Neuronal stem cell (in vitro differentiated cells): ENCODE measurements at places on chromosomes 2 and 18.

GRCh38 chr2:234536178-234536965, 39.5 kb upstream of the ARL4C start:
- no peak for DNase-seq

DNA sequence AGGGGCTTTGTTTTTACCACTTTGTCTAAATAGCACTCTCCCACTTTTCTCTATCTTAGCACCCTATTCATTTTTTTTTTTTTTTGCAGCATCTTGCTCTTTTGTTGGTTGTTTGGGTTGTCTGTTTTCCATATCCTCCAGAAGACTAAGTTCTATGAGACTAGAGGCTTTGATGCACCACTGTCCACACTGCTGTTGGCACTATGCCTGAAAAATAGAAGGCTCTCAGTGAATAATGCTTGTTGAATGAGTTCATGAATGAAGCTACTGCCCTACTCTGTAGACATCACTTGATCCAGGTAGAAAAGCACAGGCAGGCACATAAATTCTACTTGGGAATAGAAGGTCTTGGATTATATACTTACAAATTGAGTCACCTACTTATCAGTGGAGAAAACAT, 7.3 kb downstream of the IL1A start:
- no peak for DNase-seq

DNA sequence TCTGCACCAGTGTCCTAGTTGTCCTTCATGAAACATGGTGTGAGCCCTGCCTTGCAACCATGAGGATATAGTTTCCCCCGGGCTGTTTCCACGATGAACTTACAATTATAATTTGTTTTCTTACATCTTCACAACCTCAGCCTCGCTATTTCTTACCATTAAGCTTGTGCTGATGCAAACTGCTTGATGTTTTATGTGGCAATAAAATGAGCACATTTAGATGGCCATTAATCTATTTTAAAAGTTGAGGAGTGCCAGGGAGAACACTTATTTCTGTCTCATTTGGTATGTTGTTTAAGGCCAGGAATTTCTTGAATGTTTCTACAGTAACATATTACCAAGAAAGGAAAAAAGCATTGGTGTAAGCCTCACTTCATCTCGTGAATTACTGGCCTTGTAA, 214.5 kb upstream of the SLC8A1 start:
- no peak for DNase-seq

DNA sequence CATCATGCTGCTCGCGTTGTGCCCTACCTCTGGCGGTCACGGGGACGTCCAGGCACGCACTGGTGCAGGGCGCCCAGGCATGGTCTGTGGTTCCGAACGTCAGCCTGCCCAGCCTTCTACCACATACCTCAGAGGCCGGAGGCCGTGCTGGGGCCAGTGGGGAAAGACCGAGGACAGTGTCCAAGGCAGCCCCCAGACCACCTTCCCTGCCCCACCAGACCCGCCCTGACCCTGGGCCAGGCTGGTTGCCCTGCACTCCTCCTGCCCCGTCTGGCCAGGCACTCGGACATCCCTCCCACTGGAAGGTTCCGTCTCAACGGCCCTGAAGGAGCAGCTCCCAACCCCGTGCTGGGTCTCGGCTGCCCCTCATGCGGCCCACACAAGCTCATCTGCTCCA, 32.8 kb downstream of the SLC66A2 start:
- DNase-seq, result no peak

DNA sequence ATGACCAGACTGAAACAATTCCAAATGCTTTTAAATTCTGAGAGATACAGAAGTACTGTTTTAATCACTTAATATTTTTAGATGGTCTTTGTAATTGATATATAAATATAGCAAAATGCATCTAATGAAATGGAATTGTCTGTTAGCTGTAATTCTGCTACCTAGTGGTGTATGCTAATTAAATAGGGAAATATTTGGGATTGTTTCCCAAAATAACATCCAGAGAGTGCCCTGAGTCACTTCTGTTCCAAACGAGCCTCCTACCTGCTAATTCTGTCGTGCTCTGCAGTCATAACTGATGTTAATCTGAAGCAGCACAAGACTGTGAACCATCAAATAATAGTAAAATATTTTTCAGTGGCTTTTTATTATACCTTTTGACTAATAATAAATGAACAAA, 71.4 kb upstream of the NOSTRIN start:
- no peak for DNase-seq

DNA sequence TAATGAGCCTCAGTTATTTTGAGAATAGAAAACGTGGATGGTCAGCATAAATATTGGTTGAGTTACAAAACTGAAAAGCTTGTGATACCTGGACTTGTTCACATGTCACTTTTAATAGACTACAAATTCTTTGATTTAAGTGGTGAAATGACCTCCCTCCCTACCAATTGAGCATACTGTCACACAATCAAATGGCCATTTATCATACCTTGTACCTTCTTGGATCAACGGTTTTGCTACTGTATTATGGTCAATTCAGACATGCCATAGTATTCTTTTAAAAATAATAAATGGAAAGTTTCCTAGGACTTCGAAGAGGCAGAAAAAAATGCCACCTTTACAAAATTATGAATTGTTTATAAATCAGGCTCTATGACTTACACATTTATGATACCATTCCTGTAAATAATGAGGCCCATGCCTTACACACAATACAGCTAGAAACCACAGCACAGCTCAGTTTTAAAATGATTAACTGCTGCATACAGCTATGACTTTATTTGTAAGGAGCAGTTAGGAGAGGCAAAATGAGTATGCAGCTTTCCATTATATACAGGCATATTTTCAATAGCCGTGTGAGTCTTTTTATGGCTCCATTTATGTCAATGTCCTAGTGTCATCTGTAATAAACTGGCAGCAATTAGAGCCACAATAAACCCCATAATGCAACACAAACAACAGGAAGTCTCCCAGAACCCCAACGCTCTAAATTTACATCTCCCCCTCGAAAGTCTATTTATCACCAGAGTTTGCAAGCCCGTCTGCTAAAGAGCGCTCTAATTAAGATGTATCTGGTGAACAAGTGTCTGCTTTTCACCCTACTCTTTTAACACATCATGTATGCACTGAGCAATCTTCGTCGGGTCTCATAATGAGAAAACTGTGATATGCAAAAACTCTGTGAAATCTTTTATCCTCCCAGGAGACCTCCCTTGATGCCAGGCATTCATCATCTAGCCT, 176.1 kb downstream of the ZNF521 start:
- DNase-seq, result no peak

DNA sequence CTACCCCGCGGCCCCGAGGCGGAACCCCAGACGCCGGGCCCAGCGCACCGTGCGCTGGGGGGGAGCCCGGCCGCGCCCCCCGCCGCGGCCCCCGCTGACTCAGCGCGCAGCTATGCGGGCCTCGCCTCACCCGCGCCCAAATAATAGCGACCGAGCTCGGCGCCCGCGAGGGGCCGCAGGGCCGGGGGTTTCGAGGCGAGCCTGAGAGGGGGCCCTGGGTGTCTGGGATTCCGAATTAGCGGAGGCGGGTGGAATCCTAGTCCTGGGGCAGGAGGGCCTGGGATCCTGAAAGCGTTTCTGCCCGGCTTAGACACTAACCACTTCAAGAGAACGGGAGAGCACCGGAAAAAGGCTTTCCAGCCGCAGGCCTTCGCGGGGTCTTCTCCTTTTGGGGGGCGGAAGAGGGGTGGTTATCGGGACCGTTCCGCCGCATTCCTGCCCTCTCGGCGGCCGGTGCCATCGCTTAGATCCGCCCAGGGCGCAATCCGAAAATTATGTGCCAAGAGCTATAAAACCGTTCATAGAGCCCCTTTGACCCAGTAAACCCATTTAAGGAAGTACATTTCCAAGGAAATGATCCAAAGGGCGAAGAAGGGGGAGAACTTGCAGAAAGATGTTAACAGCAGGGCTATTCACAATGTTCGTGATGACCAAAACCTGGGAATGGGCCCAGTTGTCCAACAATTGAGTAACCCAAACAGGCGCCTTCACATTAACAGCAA, 681 bp upstream of the ROCK2 start:
- DNase-seq, result peak; percentile 75

DNA sequence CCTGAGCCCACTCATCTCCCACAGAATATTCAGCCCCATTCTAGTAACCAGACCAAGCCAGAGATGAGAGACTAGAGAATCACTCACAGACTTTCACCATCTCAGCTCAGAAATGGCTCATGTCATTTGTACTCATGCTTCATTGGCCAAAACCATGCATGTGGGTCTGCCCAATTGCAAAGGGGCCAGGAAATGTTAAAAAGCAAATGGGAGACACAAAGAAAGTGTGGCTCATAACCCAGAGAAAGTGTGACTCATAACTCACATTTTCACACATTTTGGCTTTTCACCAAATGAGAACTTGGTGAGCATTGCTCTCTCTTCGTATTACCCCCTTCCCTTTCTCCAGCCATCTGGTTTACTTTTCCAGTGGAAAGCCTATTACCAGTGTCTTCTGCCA, 66.2 kb downstream of the MDH1 start:
- DNase-seq, result no peak

- DNase-seq, result no peak
Measured at GRCh38 chr2:209648714-209649113, 122.9 kb upstream of the UNC80 start.

DNA sequence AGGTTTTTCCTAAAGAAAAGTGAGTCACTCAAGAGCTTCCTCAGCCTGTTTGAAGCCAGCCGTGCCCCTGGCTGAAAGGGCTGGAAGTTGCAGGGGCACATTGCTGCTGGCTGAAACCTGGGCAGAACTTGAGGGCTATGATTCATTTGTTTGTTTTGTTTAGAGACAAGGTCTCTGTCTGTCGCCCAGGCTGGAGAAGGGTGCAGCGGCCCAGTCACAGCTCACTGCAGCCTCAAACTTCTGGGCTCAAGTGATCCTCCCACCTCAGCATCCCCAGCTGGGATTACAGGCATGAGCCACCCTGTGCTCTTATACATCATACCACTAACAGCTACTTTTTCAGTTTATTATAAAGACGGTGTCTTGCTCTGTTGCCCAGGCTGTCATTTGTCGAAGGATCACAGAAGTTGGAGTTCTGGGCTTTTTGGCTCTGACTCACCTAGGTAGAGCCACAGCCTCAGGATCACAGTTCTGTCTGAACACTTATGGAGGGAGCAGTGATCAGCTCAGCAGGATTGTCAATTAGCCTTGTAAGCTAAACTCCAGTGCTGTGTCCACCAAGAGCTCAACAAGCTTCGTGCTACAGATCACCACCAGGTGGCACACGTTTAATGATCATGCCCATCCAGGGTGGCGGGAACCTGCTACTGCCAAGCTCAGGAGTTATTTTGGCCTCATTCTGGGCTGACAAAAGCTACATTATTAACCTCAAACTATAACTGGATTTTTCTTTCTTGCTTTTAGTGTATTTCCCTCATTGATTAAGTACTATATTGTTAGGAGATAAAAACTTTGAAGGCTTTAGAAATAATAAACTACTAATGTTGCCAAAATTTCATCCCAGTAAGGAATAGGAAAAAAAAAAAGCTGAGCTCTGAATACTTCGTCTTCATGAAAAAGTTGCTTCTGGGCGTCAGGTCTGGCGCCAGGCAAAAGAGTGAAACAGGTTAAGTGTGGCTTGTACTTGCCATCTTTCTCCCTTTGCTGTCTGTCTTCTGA, 57.9 kb downstream of the ARHGEF33 start:
- DNase-seq, result peak; percentile 59

GRCh38 chr2:219299372-219299760, 9.8 kb downstream of the PTPRN start:
- DNase-seq, result no peak

GRCh38 chr2:178676046-178676445, 131.2 kb downstream of the TTN start:
- no peak for DNase-seq

GRCh38 chr2:234867882-234868285, 83.9 kb upstream of the SH3BP4 start:
- DNase-seq, result no peak

GRCh38 chr2:122390406-122390805, 635.0 kb downstream of the TSN start:
- no peak for DNase-seq

DNA sequence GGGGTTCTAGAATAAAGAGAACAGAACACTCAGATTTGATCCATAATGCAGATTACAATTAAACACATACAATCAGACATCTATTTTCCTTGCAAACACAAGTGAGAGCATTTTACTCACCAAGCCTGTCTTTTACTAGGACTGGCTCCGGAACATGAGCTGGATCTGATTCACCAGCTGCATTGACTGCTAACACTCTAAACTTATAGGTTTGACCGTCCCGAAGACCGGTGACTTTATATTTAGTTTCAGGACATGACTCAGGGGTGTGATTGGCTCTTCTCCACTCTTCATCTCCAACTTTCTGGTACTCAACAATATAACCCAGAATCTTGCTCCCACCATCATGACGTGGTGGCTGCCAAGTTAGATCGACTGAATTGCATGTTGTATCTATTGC, 112.4 kb downstream of the PLEKHA3 start:
- no peak for DNase-seq

DNA sequence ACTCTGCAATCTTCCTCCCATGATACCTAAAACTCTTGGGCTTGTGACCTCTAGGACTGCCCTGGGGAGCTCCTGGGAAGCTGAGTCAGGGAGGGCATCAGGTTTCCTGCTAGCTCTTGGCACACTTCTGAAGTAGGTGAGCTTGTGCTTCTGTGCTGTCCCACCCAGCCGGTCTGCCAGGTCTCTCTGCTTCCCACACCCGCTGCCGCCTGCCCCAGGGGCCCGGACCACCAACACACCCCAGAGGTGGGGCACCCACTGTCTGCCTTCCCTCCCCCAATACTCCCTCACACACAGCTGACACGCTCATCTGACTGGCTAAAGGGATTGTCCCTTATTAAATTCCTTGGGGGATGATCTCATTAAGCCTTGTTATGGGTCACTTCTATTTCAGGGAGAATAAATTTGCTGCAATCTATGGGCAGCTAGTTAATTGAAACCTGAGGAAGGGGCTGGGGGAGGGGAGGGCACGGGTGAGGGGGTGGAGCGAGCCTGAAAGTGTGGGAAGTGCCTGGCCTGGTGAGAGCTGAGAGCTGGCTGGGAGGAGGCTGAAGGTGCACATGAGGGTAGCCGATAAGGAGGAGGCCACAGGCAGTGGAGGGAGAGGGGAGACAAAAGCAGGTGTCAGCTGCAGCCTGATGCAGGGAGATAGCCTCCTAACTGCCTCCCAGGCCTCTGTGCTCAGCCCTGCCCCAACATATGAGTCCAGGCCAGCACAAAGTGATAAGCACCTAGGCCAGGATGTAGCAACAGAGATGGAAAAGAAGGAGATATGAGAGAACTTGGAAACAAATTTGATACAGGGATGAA, 48.8 kb downstream of the HAUS1 start:
- DNase-seq, result peak; percentile 23

- DNase-seq, result no peak
Measured at GRCh38 chr2:26740890-26741302, 23.2 kb upstream of the SLC35F6 start.
